ENCODE measurements at places on chromosomes 1 and 21.
A peak's percentile ranks its signal among the peaks of the same experiment; 100 is the strongest.

GRCh38 chr1:25117233-25117823 is 115.0 kb downstream of the SYF2 start:
- DNase-seq = no peak

DNA sequence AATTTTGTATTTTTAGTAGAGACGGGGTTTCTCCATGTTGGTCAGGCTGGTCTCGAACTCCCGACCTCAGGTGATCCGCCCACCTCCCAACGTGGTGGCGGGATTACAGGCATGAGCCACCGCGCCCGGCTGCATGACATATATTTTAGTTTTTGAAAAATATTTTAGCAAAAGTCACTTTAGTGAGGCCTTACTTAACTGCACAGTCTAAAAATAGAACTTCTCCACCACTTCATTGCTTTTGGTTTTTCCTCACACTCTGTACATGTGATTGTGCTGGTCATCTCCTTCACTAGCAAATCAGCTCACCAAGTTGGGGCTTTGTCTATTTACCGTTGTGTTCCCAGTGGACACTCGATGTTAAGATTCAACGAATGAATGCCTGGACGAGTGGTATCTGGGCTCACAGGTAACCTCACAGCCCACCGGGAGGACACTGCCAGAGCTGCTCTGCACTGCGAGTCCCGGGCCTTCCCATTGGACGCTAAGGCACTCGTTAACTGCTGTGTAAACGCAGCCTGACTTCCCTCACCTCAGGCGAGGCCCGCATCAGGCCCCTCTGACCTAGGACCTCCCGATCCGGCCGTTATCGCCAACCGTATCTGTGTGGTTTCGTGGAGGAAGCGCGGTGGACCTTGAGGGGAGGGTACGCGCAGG is 14.0 kb upstream of the ZNF692 start:
- no peak for DNase-seq

DNA sequence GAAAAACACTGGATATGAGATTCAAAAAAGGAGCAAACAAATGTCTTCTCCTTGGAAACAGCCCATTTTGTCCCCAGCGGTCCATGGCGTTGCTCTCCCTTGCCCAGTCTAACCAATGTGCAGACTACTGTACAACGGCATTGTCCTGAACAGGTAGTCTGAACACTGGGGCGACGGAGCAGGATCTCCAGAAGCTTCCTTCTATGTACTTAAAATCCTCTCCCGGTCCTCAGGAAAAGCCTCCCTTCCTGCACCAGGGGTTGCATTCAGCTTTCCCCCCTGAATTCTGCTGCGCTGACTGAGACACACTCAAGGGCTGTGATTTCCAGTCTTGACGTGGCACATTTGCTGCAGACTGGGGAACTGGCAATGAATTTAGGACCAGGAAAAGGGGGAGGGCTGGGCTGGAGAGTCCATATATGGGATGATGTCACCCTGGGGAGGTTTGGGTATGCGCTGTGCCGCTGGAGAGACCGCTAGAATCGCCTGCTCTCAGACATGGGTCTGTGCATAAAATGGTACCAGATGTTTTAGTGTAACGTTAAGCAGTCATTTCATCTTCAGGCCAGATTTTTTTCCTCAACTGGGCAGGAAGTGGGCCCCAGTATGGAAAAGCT is 275.9 kb upstream of the C1orf105 start:
- no peak for DNase-seq

DNA sequence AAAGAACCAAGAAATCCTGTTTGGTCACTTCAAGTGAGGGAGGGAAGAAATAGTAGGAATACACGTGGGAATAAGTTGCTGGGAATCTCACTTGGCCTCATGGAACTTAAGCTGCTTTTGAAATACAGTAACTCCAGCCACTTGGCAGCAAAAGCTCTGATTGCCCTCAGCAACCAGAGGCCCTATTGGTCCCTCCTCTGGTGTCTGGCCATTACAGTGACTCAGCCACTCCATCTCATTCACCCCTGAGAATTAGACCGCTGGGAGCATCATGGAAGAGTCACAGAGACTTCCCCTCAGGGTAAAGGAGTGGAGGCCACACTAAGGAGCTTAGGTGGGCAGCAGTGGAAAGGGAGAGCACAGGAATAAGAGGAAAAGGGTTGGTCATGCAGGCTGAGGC is 99.6 kb downstream of the ELAVL4 start:
- no peak for DNase-seq

DNA sequence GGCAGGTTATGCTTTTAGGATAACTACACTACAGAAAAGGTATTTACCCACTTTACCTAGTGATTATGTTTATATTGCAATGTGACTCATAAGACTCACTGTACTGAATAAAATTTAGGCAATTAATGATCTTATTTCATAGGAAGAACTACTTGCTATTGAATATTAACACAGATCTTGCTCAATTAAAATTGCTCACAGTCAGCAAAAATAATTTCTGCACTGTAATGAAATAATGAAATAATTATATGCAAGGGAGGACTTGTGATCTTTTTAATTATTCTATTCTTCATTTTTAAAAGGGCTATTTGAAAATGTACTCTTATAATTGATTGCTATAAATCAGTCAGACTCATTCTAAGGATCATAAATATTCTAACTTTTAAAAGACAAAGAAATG is 48.0 kb upstream of the FOXD3 start:
- DNase-seq = no peak

GRCh38 chr1:154434346-154435085 is 29.4 kb downstream of the IL6R start:
- DNase-seq = no peak

- no peak for DNase-seq
These were observed 175.2 kb upstream of the IVNS1ABP start for GRCh38 chr1:185492089-185492825.

GRCh38 chr1:36122062-36123030 is 2.7 kb downstream of the COL8A2 start:
- DNase-seq = no peak

- no peak for DNase-seq
These were observed 13.1 kb upstream of the TTLL7 start for GRCh38 chr1:84012018-84012417.

GRCh38 chr1:29684141-29684540 is 447.8 kb downstream of the PTPRU start:
- no peak for DNase-seq

- DNase-seq = peak; percentile 25
These were observed 606 bp downstream of the DENND1B start for GRCh38 chr1:197774466-197775281.

DNA sequence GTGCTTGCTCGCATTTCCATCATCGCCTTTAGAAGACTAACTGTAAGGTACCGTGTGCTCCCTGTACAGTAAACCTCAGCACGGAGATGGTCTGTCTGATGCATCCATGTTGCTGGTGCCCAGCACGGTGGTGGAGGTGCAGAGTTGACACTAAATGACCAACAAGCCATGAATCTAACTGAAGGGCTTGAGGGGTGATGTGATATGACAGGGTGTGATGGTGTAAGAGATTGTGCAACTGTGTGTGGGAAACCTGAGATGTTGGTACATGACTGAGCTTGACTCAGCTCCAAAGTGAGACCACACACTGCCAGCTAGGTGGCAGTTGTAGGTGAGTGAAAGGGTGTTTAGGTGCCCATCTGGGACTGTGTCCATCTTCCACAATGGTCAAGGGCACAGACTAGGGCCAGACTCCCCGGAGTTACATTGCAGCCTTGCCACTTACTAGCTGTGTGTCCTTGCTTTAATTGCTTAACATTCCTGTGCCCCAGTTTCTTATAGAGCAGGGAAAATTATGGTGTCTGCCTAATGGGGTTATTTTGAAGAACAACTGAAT is 21.4 kb downstream of the SLC2A1 start:
- no peak for DNase-seq

DNA sequence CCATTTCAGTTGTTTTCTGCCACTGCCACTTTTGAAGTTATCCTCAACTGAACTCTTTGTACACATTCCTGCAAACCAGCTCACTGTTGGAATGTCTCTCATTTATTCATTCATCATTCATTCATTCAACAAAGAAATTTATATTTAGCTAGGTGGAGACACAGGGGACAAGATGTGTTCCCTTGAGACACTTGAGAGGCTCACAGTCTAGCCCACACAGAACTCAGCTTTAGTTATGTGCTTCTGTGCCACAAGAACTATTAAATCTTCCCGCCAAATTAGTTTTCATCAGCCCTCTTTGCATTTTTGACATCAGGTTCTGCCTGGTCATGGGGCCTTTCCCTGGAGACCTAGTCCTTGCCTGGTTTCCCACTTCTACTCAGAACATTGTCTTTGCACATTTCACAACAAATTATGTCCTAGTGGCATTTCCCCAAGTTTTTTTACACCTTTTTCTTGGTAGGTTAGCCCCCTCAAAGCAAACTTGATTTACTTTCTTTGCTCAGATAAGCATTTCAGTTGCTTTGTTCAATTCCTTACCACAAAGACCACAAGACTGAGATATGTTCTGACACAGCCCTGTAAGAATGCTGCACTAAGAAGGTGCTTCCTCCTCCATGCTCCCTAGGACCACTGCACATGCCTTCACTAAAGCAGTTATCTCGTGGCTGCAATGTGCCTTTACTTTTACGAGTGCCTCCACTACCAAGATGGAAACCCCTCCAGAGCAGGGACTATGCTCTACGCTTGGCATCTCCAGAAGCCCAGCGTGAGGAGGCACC is 31.0 kb downstream of the ILDR2 start:
- no peak for DNase-seq

- no peak for DNase-seq
These were observed 4.6 kb upstream of the NKAIN1 start for GRCh38 chr1:31244326-31244725.

GRCh38 chr1:58927722-58928085 is 143.9 kb upstream of the JUN start:
- DNase-seq = no peak

DNA sequence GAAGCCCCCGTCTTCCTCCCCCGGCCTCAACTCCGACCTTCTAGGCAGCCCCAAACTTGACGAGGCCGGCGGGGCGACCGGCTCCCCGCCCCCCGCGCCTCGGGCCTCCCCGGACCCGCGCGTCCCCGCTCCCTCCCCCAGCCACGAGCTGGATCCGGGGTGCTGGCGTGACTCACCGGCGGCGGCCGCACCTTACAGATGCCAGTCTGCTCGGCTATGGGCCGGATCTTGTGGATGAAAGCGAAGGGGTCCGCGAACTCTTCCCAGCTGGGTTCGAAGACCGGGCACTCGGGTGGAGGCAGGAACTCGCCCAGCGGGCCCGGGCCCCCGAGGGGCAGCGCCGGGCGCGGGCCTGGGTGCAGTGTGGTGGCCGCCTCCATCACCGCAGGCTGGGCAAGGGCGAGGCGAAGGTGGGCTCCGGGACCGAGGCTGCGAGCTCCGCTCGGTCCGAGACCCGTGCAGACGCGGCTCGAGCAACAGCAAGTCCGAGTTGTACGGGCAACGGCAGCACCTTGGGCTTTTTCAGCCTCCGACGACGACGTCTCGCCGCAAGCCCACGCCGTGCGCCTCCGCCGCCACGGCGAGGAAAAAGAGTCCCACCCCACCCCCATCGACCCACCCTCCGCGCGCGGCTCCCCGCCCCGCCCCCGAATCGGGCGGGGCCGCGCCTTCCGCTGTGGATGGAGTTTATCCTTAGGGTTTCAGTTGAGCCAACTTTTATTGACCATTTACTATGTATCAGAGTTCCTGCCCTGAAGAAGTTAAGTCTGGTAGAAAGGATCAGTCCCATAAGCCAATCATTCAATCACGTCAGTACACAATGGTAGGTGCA is at the start of gene KDM5B:
Gene KDM5B (minus strand): TSS at position 496 of the 832 bp plus-strand sequence. CDS start 116 bp downstream, at position 380.
- peak; percentile 44 for DNase-seq

GRCh38 chr1:41383094-41383852 is 22.0 kb downstream of the FOXO6 start:
- no peak for DNase-seq

- no peak for DNase-seq
These were observed 107.6 kb downstream of the ETS2 start for GRCh38 chr21:38913120-38913892.

DNA sequence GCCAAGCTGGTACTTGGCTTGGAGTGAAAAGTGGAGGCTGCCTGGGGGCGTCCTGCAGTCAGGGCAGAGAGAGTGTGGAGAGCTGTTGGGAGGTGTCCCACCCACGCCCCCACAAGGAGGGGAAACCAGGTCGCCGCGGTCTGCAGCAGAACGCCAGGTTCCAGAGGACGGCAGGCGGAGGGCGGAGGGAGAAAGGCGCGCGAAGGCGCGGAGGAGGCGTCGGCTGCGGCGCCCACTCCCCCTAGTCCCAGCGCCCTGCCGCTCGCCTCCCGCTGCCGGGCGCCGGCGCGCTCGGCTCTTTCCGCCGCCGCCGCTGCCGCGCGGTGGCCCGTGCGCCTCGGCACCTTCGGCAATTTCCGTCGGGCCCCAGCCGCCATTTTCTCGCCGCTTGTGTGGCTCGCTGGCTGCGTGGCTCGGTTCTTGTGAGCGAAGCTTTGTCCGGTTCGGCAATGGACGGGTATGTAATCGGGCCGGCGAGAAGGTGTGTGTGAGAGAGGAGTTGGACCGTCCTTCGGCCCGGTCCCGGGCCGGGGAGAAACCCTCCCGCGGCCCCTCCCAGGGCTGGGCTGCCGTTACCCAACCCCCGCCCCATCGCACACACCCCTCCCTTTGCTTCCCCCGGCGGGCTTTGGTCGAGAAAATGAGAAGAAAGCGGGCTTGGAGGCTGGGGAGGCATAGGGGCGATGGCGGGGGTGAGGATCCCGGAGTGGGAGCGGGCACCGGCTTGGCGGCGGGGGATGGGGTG is at the start of gene PTBP2:
Gene PTBP2 (plus strand): TSS at position 369 of the 745 bp plus-strand sequence. CDS start 81 bp downstream, at position 450.
- peak; percentile 83 for DNase-seq

DNA sequence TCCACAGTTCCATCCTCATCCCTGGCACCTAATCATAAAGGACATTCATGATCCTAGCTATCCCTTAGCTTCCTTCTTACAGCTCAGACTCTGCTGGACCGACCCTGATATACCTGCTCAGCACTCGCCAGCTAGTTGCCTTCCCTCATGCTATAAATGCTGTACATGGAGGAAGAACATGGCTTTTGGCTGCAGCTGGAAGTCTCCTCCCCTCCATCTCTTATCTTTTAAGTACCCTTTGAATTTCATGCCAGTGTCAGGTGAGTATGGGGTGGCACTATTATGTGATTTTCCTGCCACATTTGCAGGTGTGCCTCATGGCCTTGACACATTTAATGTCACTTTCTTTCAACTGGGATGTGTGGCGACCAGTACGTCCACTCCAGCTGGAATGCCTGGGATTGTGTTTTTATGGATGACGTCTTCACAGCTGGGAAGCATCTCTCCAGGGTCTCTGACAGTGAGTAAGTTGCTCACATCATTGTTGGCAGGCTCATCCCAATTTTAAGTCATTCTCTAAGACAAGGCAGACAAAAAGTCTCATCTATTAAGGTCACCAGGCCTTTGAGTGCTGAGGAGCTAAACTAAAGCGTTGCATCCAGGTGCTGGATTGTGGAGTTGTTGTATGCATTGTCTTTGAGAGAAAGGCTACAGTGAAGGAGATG is 43.4 kb downstream of the RUNX1 start:
- no peak for DNase-seq

GRCh38 chr1:185046668-185047067 is 1.3 kb downstream of the RNF2 start:
- DNase-seq = no peak
